Kidney capillary endothelial cell (primary cell): ENCODE measurements at places on chromosomes 7 and 10.

- no peak for DNase-seq
Measured at GRCh38 chr7:69166979-69167516, 431.2 kb upstream of the AUTS2 start.

- DNase-seq, result no peak
Measured at GRCh38 chr10:125079091-125079600, 81.2 kb downstream of the CTBP2 start.

- no peak for DNase-seq
Measured at GRCh38 chr7:81887098-81888090, 117.5 kb upstream of the HGF start.

GRCh38 chr7:1065585-1066241, 21.4 kb downstream of the GPR146 start:
- peak; percentile 73 for DNase-seq

DNA sequence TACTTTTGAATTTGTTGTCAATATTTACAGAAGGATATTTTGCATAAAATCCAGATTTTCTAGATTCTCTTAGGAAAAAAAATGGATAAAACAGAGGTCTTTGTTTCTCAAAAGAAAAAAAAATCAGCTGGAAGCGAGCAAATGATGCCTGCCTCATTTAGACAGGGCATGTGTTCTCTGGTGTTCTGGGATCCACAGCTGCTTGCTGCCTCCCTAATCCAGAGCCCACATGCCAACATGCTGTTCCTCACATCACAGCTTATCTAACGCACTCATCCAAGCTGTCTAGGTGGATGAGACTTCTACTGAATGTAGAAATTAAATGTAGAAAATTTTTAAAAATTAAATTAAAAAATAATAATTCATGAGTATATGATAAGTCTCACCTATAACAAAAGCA, 630.1 kb downstream of the SORCS1 start:
- DNase-seq, result no peak

- DNase-seq, result no peak
Measured at GRCh38 chr10:52082307-52082706, 231.8 kb upstream of the DKK1 start.

GRCh38 chr7:73433924-73434700, 534 bp downstream of the FZD9 start:
- no peak for DNase-seq

GRCh38 chr7:7989616-7990440, 21.2 kb downstream of the GLCCI1 start:
- DNase-seq, result no peak

DNA sequence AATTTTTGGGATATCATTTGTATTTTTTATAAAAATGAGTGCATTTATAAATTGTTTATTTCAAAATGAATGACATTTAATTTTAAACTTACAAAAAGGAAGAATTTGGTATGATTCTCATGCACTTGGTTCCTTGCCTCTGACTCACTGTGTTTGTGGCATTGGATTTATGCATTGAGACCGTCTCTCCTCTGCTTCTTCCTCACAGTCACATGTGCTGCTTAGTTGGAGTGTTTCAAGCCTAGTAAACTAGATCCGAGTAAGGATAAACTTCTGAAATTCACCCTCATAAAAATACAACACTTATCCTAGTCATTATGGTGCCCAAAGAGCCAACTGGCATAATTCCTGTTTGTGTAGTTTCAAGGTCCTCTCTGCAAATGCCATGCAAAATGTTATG, 19.1 kb upstream of the FZD8 start:
- DNase-seq, result no peak

- no peak for DNase-seq
Measured at GRCh38 chr10:12887780-12888179, 113.7 kb downstream of the CCDC3 start.

DNA sequence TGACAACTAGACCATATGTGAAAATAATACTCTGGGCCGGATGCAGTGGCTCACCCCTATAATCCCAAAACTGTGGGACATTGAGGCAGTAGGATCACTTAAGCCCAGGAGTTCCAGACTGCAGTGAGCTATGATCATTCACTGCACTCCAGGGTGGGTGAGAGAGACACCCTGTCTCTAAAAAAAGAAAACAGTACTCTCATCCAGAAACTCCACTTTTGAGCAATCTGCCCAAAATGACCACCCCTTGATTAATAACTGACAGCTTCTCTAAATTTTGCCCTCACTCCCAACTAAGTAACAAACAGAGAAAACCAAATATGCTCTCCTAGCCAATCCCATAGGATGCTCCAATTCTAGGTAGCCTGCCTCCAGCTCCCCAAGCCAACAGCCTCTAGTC, 62.5 kb upstream of the AKR1E2 start:
- no peak for DNase-seq

- no peak for DNase-seq
Measured at GRCh38 chr10:93947524-93947923, 46.2 kb upstream of the PLCE1 start.

GRCh38 chr10:73060738-73061635, 35.7 kb downstream of the P4HA1 start:
- peak; percentile 44 for DNase-seq

DNA sequence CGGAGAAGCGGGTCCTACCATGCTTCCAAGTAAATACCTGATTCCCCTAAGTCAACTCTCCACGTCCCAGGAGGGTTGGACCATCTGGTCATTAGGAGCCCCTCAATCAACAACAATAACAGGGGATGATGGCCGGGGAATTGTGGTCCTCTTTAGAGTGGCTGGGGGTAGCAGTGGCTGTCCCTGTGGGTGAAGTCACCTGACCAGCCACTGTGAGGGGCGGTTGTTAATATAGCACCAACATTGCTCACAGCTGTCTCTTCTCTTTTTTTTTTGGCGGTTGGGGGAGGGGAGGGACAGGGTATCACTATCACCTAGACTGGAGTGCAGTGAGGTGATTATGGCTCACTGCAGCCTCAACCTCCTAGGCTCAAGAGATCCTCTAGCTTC, 67.9 kb downstream of the SPDYE5 start:
- no peak for DNase-seq

DNA sequence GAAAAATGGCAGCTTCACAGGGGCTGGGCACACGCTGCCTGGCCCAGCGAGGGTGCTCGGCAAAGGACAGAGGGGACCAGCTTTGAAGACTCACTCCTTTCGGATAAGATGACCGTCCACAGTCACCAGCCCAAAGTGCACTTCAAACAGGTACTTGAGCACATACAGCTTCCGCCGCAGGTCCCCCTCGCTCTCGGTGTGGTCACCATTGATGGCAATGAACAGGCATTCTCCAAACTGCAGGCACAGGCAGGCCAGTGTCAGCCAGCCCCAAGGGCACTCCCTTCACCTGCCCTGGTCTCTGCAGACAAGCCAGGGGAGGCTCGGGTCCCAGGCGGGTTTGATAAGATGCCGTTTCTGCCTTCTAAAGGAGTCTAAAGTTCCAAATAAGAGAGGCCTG, 11.6 kb downstream of the HPS1 start:
- DNase-seq, result no peak
